CD4-positive, alpha-beta T cell treated with Interleukin-17A for 4 hours (primary cell): ENCODE measurements at places on chromosomes 1 and 21.

DNA sequence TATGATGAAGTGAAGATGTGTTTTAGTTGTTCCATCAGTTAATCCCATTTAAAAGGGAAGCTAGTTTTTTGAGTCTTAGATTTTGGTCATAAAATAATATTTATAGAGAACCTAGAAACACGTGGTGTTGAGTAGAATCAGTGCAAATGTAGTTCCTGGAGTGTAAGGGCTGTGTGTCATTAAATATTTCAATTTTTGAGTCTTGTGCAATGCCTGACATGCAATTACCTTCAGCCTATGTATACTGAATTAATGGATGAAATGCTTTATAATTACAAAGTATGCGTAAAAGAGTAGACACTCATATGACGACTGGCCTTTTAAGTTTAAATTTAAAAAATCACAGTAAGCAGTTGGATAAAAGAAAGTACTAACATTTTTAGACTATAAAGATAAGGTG, 75.0 kb downstream of the NEK7 start:
- no peak for DNase-seq

DNA sequence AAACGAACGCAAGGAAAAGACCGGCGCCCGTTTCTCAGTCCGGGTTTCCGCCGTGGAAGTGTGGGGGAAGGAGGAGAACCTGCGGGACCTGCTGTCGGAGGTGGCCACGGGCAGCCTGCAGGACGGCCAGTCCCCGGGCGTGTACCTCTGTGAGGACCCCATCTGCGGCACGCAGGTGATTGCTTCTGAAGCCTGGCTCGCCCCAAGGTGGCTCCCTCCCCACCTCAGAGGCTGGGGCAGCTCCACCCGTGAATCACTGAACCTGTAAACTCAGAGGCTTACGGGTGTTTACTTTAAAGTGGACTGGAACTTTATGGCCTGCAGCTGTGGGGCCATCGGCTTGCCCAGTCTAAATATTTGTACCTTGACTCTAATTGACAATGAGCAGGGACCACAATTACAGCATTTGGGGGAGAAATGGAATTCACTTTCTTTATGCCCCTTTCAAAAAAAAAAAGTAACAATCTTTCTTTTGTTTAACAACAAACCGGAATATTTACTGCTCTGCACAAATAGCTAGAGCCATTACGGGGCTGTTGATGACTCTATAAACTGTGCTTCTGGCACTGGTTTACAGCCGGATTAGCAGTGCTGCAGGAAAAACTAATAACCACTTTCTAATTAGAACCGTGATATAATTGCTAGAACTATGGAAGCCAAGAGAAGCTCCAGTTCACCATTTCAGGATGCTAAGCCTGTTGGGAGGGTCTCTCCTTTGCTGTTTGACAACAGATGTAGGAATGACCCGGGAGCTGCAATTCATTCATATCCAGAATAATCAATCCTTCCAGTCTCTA, 454.8 kb downstream of the KIF26B start:
- DNase-seq = no peak

DNA sequence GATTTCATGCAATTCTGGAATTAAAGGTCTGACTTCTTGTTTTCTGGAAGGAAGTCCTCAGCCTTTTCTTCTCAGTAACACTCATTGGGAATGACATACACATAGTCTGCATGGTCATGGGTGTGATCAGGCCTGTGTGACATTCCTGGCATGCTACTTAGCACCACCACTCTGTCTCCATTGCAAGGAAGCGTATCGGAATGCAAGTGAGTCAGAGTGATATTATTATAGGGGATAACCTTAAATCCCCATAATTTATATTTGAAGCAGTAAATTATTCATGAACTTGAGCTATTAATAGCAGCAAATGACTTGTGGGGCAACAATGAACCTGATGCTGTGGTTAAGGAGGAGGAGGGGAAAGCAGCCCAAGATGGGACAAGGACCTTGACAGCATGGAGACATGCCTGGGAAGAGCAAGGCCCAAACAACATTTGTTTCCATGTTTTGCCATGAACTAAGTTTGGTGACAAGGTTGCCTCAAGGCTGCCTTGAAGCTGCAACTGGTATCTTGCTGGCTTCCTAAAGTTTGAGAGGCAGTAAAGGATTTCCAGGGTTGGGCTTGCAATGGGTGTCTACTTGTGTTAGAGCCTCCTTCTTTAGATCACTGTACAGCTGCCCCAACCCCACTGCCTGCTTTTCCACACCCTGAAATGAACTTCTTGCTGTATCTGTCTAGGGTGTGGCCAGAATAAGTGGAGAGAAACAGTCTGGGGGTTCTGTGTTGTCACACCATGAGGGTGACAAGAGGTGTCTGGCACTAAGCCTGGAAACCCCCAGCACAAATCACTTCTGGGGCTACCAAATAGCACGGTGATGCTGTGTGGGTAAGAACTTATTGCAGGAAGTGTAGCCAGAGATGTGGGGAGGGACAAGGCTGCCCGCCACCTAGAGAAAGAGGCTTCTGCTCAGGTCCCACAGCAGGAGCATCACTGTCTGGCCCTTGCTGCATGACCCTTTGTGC, 4.6 kb downstream of the MAB21L3 start:
- DNase-seq = no peak

DNA sequence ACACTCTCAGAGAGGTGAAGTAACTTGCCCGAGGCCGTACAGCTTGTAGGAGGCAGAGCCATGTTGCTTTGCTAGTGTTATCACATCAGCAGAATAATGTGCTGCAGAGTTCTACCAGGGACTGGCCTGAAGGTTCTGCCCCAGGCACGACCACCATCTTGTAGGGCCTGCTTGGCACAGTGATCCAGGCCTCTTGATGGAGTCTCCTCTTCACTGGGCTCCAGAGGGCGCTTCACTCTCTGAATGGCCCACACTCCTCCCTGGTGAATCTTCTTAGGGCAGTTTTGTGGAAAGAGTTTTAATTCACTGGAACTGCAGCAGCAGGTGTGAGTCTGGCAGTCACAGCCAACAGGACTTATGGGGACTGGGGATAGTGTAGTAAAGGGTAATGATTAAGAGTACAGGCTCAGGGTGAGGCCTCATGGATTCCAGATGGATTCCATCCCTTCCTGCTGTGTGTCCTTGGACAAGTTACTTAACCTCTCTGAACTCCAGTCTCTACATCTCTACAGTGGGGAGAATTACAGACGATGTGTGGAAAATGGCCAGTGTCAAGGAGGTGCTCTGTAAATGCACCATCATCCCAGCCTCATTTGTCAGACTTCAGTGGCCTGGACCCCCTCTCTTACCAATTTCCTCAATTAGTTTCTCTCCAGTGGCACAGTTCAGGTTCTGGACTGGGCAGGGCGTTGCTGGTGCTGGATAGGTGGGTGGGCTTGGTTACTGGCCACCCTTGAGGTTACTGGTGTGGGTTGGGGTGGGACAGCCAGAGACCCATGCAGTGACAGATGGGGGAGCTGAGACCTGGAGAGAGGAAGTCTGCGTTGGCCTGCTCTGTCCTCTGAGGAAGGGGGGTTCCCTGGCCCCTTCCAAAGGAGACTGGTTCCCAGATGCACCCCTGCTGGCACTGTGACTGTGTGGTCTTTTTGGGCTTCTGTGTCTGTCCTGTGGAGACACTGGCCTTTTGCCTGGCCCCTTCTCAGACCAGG, 45.9 kb upstream of the CSF3R start:
- no peak for DNase-seq

- no peak for DNase-seq
Observed at GRCh38 chr1:12760256-12760795, 13.2 kb upstream of the PRAMEF12 start.

DNA sequence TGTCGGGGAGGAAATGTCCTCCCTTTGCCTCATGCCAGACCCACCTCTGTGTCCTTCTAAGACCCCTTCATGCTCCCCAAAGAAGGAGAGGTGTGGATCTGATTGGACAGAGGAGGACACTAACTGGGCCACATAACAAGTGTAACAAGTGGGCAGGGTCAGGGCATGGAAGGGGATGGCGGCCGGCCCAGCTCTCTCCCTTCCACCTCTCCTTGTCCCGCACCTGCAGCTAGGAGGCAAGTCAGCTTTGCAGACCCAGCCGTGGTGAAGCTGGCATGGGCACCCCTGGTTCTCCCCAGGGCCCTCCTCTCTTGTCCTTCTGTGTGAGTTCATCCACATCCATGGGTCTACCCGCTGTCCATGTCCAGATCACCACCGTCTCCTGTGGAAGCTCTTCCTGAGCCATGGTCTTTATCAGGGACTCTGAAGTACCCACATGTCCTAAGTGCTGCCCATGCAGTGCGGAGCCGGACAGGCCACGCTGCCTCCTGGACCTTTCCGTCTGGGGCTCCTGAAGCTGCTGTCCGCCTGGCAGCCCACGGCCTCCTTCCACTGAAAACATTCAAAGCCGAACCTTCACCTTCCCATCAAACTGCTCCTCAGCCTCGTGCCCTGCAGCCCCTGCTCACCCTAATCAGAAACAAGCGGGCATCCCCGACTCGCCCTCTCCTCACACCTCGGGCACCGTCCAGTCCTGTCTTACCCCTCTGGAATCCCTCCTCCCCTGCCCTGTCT, 460.5 kb downstream of the PTPRU start:
- no peak for DNase-seq

DNA sequence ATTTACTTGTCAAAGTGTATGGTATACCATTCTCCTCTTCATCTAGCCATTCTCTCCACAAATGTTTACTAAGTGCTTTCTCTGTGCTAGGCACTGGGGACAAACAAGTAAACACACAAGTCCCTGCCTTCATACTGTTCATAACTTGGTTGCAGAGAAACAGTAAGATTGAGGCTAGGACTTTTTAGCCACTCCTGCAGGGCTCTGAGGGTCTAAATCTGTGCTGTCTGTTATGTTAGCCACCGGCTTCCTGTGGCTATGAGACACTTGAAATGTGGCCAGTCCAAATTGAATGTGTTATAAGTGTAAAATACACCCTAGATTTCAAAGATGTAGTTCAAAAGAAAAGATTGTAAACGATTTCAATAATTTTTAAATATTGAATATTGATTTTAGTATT, 50.2 kb downstream of the AZIN2 start:
- no peak for DNase-seq

- no peak for DNase-seq
Observed at GRCh38 chr1:3772715-3773571, at the start of gene SMIM1. SMIM1 (plus strand) TSS chr1:3772749; CDS start chr1:3775374, 2,625 bp downstream.

DNA sequence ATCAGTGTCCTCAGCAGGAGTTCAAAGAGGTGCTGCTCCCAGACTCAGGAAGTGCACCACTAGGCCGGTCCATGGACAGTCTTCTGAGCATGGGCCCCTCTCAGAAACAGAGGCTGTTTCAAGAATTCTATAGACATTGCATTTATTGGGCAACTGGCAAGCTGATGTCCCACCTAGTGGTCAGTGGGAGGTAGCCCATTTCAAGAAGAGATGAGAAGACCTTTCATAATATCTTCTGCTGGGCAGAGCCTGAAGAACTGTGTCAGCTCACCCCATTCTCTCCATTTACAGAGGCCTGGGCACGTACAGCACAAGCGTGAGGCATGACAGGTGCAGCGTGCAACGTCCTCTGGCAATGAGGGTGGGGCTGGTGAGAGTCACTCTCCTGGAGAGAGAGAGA, 216.0 kb downstream of the DYRK1A start:
- DNase-seq = peak; percentile 9

GRCh38 chr1:180228648-180229482, 1.2 kb upstream of the LHX4 start:
- peak; percentile 15 for DNase-seq

DNA sequence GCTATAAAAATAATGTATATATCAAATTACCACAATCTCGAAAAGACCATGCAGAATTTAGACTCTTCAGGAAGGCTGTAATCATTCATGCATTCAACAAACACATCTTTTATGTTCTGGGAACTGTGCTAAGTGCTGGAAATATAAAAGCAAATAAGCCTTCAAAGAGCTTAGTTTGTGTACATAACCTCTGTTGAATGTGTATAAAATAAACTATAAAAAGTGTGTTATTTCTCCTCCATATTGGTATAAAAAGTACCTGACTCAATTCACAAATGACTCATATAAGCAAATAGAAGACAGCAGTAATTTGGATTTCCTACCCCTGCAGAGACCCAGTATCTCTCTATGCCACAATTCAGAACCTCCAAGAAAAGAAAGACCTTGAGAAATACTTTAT, 36.8 kb downstream of the RAB3GAP2 start:
- DNase-seq = no peak

DNA sequence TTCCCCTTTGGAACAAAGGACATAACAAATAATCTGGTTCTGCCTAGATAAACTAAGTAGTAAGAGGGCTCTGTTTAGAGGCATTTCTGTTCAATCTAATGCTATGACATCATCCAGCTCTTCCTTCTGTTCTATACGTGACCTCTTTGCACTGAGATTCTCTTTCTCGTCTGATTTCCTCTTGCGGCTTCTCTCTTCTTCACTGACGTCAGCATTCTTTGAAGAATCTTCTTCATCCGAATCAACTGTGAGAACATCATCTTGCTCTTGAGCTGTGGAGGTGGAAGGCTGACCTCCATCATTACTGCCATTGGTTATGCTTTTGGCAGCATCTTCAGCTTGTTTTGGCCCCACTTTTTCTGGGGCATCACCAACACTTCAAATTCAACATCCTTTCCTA, 130.4 kb downstream of the HS2ST1 start:
- DNase-seq = no peak

- no peak for DNase-seq
Observed at GRCh38 chr1:202565890-202566602, 144.2 kb downstream of the SYT2 start.

DNA sequence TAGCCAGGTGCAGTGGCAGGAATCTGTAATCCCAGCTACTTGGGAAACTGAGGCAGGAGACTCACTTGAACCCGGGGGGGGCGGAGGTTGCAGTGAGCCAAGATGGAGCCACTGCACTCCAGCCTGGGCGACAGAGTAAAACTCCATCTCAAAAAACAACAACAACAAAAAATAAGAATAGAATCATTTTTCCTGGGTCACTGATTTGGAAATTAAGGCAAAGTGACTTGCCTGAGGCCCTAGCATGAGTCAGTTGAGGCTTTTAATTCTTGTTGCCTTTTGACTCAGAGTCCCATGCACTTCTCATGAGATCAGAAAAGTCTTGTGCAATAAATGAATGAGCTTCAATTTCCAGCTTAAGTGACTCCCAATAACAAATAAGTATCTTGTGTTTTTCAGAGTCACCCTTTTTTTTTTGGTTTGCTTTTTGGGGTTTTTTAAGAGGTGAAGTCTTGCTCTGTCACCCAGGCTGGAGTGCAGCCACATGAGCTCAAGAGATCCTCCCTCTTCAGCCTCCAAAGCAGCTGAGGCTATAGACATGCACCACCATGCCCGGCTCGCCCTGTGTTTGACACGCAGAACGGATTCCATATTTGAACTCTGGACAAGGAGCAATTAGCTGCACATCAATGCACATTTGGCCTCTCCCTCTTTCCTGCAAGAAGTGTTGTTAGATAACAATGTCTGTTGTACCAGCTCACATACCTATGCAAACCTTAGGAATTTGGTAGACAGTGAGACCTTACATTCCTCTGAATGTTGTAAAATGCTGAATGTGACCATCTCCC, 3.4 kb upstream of the PLEKHM2 start:
- no peak for DNase-seq
